Thyroid gland (tissue), 4 donors: ENCODE measurements at places on chromosomes 6 and 20. TPM values are rescaled to one million over a fixed set of nuclear protein-coding genes. Genes with fewer than 3 reads are reported as not detected.

GRCh38 chr20:51467956-51468626, 74.4 kb downstream of the NFATC2 start:
- peak; percentile 80 for DNase-seq
- no peak overlapping the region for H3K4me3 ChIP-seq
- H3K4me1 ChIP-seq: peaks cover 18% of the 10 kb centered on the region
- H3K27ac ChIP-seq: peak overlapping the region; percentile 86
- no peaks in the 10 kb centered on the region for H3K27me3 ChIP-seq

HLA-DMA gene
- total RNA-seq: 41.5 TPM

GRCh38 chr6:69438113-69438512, 358.7 kb downstream of the LMBRD1 start:
- DNase-seq: no peak
- no peak overlapping the region for H3K4me3 ChIP-seq
- no peak overlapping the region for H3K27ac ChIP-seq
- H3K4me1 ChIP-seq: no peaks in the 10 kb centered on the region
- no peaks in the 10 kb centered on the region for H3K27me3 ChIP-seq

GRCh38 chr6:89387516-89388201, 24.4 kb downstream of the RRAGD start:
- no peaks in the 10 kb centered on the region for H3K27me3 ChIP-seq
- no peak overlapping the region for H3K27ac ChIP-seq
- no peaks in the 10 kb centered on the region for H3K36me3 ChIP-seq
- no peak overlapping the region for H3K4me3 ChIP-seq
